HCT116 (cell line): ENCODE measurements at places on chromosomes 1 and 21.

DNA sequence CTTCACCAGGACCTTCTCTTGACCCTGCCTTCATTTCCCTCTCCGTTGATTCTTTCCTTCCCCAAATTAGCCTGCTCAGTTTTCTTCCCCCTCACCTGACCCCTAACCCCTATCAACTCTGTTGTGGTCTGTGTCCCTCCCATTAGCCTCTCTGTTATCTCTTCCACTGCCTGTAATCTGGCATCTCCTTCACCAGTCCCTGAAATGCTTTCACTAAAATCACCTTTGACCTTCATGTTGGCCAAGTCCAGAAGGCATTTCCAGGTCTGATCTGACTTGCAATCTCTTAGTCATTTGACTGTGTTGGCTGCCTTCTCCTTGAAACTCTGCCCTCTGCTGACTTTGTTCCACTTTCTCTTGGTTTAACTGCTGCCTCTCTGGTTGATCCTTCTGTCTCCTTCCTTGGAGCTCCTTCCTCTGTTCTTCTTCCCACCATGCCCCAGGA lies 28.2 kb downstream of the ATP8B2 start:
- DNase-seq: peak; percentile 26

- no peak for DNase-seq
Observed at GRCh38 chr1:165316153-165316772, 40.3 kb downstream of the LMX1A start.

GRCh38 chr1:9181990-9182783 lies 52.4 kb upstream of the H6PD start:
- DNase-seq: no peak

- DNase-seq: no peak
Observed at GRCh38 chr1:151062741-151063371, 2.7 kb downstream of the MLLT11 start.

- DNase-seq: no peak
Observed at GRCh38 chr1:164054331-164054730, 504.7 kb upstream of the PBX1 start.

DNA sequence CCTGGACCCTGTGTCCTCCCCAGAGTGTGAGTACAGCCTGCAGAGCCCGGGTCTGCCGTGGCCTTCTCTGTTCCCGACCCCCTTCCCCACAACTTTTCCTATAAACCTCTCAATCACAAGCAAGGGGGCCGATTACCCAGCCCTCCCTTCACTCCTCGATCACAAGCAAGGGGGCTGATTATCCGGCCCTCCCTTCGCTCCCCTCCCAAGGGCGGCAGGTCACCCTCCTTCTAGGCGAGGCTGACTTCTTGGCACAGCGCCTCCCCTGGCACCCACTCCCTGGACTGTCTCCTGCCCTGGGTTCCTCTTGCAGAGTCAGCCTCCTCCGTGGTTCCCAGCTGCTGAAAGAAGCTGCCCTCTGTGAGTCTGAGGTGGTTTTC lies 12.3 kb upstream of the LDLRAP1 start:
- DNase-seq: no peak

DNA sequence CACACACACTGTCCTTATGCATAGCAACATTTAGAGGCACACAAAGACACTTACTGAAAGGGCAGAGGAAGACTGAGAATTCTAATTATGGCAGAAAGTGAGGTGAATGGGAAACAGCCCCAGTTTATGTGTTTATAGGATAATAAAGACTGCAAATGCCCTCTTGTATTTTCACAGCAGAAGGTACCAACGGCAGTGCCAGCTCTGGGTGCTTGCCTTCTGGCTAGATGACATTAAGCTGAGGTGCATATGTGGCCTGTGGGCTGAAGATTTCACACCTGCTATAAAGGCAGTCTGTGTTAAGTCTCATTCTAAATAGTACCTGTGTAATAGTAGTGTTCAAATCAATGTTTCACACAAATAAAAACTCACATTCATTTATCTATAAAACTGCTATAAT lies 347.2 kb upstream of the ZRANB2 start:
- no peak for DNase-seq

DNA sequence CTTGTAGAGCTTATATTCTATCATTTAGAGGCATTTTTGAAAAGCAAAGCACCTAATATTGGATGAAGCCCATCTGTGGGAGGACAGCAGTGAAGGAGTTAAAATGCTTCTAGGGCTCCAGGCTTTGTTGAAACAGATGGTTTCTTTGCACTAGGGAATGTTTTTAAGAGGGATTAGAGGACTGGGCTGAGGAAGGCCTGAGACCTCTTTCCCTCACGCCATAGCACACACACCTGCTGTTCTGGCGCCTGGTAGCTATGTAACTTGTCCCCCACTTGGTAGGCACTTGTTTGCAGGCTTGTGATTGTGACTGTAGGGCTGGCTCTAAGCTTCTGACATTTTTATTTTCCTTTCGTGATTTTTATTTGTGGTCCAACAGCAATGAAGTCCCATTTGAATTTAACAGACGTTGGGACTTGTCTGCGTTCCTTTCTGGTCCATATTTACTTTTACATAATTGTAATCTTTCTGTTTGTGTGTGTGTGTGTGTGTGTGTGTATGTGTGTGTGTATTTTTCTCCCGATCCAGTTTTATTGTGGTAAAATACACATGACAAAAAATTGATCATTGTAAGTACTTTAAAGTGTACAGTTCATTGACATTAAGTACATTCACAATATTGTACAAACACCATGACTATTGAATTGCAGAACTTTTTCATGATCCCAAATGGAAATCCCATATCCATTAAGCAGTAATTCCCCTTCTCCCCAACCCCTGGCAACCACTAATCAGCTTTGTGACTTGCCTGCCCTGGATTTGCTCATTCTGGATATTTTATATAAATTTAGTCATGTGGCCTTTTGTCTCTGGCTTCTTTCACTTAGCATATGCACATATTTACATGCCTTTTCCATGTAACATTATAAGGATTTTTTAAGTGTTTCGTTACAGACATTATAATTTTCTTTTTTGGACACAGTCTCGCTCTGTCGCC lies 33.5 kb upstream of the MACF1 start:
- no peak for DNase-seq

GRCh38 chr21:36126208-36126565 lies 8.7 kb upstream of the CBR3 start:
- no peak for DNase-seq

- no peak for DNase-seq
Observed at GRCh38 chr1:158251163-158251562, 3.1 kb upstream of the CD1A start.

DNA sequence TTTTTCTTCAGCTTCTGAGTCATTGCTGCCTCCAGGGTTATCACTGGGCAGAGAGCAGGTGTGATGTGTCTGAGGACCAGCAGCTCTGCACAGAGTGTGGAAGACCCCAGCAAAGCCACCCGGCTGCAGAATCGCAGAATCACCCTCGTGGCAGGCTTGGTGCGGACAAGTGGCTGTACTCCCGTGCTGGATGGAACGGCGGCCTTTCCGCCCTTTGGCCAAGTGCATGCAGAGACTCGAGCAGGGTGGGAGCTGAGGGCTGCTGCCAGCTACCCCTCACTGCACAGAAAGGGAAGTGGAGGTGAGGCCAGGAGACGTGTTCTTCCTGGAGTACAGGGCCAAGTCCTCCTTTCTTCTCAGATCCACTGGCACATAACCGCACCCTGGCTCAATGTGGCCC lies 162.5 kb downstream of the PCBP3 start:
- no peak for DNase-seq
